ENCODE measurements at places on chromosomes 1 and 21.

GRCh38 chr1:183339556-183340167 lies 78.5 kb downstream of the NMNAT2 start:
- DNase-seq, result no peak

GRCh38 chr1:221806984-221807383 lies 65.1 kb upstream of the DUSP10 start:
- DNase-seq, result no peak

GRCh38 chr1:157154940-157155514 lies 16.8 kb upstream of the ETV3 start:
- DNase-seq, result no peak

GRCh38 chr1:172350856-172351255 lies 69.6 kb upstream of the C1orf105 start:
- no peak for DNase-seq

- no peak for DNase-seq
These were observed 15.8 kb upstream of the RNF223 start for GRCh38 chr1:1089731-1090423.

DNA sequence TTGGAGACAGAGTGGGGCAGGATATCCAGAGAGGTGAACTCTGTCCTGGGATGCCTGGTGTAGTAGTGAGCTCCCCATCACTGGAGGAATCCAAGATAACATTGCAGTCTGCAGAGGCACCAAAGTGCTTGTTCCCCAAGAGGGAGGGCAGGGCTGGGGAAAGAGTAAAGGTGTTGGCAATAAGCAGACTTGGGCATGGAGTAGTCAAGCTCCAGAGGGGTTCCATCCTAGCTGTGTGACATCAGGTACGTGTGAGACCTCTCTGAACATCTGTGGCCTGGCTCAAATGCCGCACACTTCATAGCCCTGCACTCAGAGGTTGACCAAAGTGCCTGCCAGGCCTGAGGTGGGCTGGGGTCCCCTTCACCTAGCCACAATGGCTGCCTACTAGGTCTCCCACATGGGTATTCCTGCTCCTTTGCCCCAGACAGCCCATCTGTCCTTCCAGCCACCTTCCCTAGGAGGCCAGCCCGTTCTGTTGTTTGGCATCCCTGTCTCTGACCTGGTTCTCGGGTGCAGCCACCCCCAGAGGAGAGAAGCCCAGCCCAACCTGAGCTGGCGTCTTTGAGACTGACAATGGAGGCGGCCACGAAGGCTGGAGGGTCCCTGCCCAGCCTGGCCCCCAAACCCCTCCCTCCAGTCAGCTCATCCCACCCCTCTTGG lies 2.8 kb upstream of the ARF1 start:
- no peak for DNase-seq

- no peak for DNase-seq
These were observed 106.5 kb upstream of the ACTL8 start for GRCh38 chr1:17648457-17649145.

GRCh38 chr1:40257313-40257687 lies 736 bp upstream of the ZMPSTE24 start:
- no peak for DNase-seq

DNA sequence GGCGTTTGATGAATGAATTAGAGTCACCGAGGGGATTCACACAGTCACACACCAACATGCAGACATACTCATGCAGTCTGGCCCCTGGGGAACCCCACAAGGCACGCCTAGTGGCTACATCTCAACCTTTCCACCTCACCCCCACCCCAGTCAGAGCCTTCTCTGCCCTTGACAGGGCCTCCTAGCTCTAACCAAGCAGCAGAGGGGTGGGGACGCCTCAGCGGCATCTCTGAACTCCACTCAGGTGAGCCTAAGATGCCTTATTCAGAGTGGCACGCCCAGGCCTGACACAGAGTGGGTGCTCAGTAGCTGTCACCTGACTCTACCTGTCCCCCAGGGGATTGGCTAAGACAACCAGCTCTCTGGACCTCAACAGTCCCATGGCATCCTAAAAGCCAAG lies 3.7 kb upstream of the SDC3 start:
- no peak for DNase-seq

- no peak for DNase-seq
These were observed 256.3 kb downstream of the ADGRL2 start for GRCh38 chr1:82057011-82057410.

- peak; percentile 36 for DNase-seq
These were observed 820 bp upstream of the TTF2 start for GRCh38 chr1:117059334-117059677.

- DNase-seq, result no peak
These were observed 72.8 kb downstream of the NRIP1 start for GRCh38 chr21:14991957-14992356.

GRCh38 chr1:241221319-241221718 lies 135.7 kb downstream of the RGS7 start:
- DNase-seq, result no peak

DNA sequence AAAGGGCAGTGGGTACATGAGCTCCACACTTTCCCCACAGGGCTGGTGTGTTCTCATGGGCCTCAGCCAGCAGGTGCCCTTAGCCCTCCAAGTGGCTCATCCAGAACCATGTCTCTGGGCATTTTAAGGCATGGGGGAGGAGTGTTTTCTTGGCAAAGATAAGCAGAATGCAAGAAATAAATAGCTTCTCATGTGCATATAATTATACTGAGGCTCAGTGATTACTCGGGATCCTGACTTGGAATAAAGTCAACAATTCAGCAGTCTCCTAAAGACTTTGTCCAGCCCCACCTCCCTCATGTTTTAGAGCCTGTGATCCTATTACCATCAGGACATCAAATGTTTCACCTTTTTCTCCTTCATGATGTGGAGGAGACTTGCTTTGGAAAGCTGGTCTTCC lies 92.7 kb upstream of the COG2 start:
- no peak for DNase-seq

DNA sequence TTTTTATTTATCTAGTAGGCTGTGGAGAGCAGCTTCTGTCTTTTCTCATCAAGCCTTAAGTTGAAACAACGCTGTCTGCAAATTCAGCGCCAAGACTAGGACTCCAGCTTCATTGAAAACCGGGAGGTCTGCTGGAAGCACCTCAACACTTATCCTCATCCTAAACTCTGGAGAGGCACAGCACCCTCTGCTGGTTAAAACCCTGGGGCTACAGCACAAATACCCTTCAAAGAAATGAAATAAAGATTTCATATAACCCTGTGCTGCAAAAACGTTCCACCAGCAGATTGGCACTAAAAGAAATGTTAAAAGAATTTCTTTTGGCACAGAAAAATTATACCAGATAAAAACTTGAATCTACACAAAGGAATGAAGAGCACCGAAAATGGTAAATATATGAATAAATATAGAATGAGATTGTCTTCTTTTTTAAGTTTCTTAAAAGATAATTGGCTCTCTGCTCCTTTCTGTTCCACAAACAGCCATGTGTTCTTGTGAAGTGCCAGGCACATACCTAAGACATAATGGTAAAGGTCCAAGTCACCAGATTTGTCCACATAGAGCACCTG lies 227.7 kb upstream of the SAMSN1 start:
- DNase-seq, result no peak

GRCh38 chr1:31707711-31708110 lies 3.9 kb upstream of the COL16A1 start:
- DNase-seq, result no peak

DNA sequence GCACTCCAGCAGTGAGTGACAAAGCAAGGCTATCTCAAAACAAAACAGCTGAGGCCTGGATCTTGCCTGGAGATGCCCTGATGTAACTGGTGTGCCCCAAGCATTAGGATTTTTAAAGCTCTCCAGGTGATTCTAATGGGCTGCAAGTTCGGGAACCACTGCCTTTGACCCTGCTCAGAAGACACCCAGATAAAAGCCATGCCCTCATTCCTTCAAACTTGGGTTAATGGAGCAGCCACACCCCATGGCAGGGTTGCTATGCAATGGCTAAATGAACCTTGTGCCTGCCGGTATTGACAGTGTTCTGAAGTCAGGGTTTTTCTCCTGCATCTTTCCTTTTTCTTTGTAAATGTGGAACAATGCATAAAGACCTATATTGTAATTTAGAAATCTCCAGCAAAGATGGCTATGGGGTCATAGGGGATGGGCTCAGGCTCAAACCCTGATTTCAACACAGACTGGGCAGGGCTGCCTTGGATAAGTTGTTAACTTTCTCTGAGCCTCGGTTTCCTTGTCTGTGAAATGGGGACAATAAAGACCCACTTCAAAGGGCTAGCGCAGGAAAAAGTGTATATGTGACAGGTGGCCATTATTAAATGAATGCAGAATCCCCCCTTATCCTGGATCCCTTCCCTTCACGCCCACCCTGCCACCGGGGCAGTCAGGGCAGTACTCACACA lies 453 bp downstream of the TFF3 start:
- no peak for DNase-seq

DNA sequence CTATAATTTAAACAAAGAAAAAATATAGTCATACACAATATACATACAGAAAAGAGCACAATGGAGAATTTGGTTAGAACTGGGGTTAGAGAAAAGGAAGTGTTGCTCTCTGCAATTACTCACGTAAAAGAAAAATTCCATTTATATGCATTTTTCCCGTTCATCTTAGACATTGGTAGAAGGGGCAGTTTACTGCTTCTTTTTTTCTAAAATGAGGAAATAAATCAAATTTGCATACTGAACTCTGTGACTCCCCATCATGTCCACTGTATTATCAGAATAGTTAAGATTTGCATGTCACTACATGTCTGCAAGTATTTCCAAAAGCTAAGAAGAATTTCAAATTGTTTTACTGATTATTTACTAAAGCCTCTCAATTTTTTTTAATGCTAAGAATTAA lies 44.1 kb upstream of the C1orf105 start:
- DNase-seq, result no peak

DNA sequence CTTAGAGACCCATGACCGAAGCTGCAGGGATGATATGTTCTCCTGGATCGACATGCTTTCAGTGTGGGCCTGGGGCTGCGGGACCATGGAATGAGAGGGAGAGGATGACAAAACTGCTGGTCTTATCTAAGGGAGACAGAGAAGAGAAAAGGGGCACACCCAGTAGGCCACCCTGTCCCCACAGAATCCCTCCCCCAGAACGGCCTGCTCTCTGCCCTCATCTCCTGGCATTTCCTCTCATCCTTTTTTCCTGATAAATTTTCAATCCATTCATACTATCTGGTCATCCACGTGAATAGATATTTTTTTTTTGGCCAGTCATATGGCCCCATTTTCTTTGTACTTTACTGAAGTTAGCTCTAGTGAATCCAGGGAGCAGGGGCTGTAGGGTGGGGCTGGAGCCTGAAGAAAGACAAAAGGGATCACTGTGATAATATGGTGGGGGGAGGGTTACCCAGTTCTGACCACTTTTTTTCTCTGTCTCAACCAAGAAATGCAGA lies at the start of gene PKLR:
TSS of gene PKLR (minus strand) at position 97 of the 500 bp plus-strand sequence. CDS start at position 54, 43 bp downstream.
- no peak for DNase-seq

- DNase-seq, result no peak
These were observed 50.3 kb downstream of the PGM1 start for GRCh38 chr1:63643517-63643916.

DNA sequence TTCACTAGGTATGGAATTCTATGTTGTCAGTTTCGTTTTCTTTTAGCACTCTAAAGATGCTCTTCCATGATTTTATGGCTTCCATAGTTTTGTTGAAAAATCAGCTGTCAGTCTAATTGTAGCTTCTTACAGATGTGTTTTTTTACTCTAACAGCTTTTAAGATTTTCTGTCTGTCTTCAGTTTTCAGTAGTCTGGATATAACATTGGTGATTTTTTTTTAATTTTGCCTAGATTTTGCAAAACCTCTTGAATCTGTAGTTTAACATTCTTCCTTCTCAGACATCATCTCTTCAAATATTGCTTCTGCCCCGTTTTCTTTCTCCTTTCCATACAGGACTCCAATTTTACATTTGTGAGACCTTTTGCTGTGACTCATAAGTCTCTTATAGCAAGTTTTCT lies 17.9 kb upstream of the DYRK1A start:
- no peak for DNase-seq

DNA sequence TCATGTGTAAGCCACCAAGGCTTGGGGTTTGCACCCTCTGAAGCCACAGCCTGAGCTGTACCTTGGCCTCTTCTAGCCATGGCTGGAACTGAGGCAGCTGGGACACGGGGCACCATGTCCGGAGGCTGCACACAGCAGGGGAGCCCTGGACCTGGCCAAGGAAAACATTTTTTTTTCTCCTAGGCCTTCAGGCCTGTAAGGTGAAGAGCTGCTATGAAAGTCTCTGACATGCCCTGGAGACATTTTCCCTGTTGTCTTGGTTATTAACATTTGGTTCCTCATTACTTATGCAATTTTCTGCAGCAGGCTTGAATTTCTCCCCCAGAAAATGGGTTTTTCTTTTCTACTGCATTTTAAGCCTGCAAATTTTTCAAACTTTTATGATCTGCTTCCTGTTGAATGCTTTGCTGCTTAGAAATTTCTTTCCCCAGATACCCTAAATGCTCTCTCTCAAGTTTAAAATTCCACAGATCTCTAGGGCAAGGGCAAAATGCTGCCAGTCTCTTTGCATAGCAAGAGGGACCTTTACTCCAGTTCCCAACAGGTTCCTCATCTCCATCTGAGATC lies 295.8 kb downstream of the LTN1 start:
- no peak for DNase-seq

DNA sequence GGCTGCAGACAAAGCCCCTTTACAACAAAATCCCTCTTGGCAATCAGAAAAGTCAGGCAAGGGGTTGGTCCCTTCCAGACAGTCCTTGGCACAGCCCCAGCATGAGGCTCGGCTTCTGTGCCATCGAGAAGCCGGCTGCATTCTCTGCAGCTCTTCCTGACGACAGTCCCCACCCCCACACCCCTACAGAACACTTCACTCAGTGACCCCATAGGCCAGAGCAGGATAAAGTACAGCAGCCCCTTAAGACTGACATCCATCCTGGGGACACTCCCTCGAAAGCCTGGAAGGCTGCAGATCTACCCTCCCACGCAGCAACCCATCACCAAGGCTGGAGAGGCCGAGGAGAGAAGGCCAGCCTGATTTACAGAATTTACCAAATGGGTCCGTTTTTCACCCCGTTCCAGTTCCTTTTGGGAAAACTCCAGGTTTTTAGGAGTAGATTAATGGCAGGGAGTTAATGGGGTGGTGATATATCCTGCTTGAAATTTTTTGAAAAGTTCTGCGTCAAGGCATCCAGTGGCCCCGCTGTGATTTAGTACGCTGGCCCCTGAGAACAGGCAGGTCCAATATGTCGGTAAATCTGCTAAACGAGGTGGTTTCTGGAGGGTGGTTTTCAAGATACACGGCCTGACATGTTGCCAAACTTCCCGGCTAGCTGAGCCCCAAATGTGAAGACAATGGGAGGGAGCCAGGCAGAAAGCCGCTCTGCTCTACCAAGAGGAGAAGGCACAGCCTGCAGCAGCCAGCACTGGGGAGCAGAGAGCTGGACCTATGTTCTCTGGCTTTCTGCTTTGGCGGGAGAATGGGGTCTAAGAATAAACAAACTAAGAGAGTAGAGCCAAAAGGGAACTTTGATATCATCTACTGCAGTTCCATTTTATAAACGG lies 81.7 kb downstream of the SSBP3 start:
- no peak for DNase-seq

Measured in GM12892 (cell line).